Activated naive CD4-positive, alpha-beta T cell treated with anti-CD3 and anti-CD28 coated beads, Interleukin-2, amount 10 ng/mL, durations not matched to agents 7 days and 5 days (primary cell): ENCODE measurements at places on chromosomes 16 and 17.

GRCh38 chr17:73776351-73777130 is 132.3 kb upstream of the SDK2 start:
- DNase-seq: no peak

DNA sequence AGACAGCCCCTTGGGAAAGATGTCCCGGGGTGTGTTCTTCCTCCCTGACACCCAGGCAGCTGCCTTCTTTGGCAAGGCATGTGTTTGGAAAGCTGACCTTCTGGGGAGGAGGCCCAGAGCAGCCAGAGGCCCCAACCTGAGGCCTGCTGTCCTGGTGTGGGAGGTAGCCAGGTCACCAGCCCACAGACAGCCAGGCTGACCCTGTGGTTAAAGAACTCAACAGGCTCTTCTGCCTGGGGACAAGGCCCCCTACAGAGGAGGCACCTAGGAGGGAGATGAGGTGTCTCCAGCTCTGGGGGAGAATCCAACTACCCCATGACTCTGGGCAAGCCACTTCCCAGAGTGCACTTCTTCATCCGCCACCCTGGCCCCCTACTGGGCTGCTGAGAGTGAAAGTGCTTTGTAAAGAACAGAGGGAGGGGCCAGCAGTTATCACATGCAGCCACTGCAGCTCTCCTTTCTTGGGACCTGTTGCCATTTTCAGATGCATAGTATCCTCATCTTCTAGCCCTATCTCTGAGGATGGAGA is 13.1 kb upstream of the SREBF1 start:
- DNase-seq: peak; percentile 86

DNA sequence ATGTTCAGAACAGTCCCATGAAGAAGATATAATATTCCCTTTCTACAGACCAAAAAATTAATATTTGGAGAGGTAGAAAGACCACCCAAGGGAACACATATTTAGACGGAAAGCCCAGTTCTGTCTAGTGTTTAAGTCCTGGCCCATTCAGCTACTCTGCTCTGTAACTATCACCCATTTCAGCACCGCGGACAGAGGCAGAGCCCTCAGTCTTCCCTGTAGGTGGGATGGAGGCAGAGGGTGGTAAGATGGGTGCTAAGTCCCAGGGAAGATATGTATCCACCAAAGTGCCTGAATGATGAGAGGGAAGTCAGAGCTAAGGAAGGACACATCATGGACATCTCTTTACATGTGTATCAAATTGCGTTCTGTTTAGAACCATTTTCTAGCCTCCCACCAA is 27.8 kb upstream of the C16orf78 start:
- peak; percentile 47 for DNase-seq

- peak; percentile 75 for DNase-seq
Observed at GRCh38 chr17:50221266-50221863, 19.9 kb upstream of the COL1A1 start.

DNA sequence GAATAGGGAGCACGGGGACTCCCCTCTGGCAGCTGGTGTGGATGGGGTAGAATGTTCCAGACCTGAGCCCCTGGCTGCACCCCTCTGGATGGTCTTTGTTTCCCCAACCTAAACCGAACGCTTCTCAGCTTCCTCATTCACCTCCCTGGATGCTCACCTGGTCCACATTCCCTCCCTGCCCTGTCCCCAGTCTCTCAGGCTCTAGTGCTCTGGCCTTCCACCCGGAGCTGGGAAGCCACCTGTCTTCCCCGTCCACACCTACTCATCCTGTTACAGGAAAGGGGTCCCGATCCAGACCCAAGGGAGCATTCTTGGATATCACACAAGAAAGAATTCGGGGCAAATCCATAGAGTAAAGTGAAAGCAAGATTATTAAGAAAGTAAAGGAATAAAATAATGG is 73.5 kb downstream of the CYLD start:
- no peak for DNase-seq
